Activated T-cell treated with anti-CD3 and anti-CD28 coated beads for 24 hours (primary cell): ENCODE measurements at places on chromosomes 2 and 18.

DNA sequence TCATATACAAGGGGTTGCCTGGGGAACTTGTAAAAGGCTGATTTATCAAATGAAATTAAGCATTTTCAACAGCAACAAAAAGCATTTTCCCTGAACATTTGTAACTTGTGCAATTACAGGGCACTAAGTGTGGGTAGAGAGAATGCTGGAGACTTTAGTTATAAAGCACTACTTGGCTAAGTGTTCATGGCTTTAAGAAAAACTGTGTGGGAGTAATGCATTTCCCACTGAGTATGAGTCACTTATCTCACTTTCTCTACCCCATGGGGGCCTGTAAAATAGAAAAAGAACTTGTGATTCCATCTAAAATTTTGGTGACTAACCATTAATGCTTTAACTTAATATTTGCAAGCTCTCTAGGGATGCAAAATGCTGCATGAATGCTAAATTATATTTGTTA is 193.4 kb downstream of the CCDC102B start:
- no peak for DNase-seq

- no peak for DNase-seq
Measured at GRCh38 chr2:85536479-85536878, 2.5 kb upstream of the MAT2A start.

GRCh38 chr2:46521215-46521683 is 41.9 kb downstream of the TMEM247 start:
- no peak for DNase-seq

GRCh38 chr2:1854729-1855547 is 110.6 kb upstream of the PXDN start:
- no peak for DNase-seq

DNA sequence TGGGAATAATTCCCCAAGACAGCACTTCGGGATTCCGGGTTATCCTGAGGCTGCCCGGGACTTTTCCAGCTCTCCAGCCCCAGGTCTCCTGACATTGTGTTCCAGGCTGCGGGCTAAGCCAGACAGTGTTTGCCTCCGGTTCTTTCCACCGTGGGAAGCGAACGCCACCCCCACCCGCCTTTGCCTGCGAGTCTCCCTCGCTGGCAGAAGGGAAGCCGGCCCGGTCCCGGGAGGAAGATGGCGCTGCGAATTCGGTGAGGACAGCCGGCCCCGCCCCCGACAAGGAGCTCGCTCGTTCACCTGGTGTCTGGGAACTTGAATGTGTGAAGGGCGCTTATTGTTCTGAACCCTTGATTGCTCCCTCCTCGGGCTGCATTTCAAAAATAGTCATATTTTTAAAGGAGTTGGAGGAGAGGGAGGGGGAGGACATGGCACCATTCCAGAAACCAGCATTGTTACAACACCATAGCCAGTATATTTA is 2.9 kb downstream of the LRATD1 start:
- no peak for DNase-seq

DNA sequence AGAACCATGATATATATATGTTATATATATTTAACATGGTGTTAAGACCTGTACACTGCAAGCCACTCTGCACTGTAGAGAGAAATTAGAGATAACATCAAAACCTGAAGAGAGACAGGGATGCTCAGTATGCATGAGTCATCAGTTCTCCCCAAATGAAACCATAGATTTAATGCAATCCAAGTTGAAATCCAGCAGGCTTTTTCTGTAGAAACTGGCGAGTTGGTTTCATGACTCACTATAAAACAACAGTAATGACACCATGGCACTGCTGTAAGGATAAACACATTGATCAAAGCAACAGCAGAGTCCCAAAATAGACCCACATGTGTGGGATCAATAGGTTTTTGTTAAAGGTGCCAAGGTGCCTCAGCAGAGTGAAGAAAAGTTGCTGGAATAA is 65.8 kb downstream of the RTP5 start:
- no peak for DNase-seq

- DNase-seq, result no peak
Measured at GRCh38 chr18:48643262-48643661, 104.4 kb downstream of the CTIF start.
